ENCODE measurements at places on chromosomes 16 and 17.

DNA sequence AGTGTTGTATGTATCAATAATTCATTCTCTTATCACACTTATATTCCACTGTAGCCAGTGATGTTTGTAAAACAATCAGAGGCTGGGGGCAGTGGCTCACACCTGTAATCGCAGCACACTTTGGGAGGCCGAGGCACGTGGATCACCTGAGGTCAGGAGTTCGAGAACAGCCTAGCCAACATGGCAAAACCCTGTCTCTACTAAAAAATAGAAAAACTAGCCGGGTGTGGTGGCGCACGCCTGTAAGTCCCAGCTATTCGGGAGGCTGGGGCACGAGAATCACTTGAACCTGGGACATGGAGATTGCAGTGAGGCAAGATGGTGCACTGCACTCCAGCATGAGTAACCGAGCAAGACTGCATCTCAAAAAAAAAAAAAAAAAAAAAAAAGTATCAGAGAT is 217.0 kb downstream of the CPPED1 start:
- DNase-seq: no peak

GRCh38 chr16:70692130-70692872 is 6.4 kb upstream of the MTSS2 start:
- no peak for DNase-seq

DNA sequence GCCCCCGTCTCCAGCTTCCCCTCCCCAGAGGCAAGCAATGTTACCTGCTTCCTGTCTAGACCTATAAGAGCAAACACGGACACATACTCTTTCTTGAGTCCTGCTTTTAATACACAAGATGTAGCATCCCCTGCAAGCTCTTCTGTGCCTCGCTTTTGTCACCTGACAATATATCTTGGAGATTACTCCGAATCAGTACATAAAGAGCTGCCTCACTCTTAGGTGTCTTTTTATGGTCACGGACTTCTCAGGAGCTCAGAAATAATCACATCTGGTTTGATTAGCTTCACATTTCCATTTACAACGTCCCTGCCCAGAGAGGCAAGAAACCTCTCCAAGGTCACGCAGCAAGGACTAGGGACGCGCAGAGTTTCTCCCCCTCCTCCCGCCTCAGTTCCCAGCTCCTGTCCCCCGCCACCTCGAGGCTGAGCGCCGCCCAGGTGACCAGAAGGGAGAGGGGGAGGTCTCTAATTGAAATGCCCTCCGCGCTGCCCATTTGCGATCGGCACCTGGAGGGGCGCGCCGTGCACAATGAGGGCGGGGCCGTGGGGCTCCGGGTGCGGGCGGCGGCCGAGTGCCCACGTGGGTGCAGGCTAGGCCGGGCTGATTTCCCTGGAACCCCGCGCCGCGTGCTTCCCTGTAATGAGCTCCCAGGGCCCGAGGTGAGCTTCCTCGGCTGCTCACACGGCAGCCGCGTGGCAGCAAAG is 13.8 kb upstream of the SEZ6 start:
- DNase-seq: no peak

GRCh38 chr16:87581857-87582215 is 20.5 kb upstream of the JPH3 start:
- peak; percentile 79 for DNase-seq

GRCh38 chr17:8935191-8935590 is 30.3 kb downstream of the PIK3R5 start:
- DNase-seq: no peak

DNA sequence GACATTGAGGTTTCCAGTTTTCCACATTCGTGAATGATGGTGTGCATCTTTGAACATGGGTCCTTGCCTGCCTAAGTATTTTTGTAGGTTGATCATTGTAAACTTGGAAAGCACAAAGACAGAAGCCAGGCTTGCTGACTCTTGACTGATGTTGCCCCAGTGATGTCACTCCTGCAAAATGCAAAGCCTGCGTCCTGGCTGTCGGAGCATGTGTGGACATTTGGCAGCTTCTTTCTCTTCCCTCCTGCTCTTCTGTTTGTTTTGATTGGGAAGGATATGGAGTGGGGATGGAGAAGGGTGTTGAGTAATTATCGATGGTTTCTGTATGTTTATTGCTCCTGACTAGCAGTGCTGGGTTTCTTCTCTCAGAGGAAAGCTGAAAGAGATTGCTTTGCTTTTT is 3.2 kb downstream of the NDE1 start:
- DNase-seq: no peak

DNA sequence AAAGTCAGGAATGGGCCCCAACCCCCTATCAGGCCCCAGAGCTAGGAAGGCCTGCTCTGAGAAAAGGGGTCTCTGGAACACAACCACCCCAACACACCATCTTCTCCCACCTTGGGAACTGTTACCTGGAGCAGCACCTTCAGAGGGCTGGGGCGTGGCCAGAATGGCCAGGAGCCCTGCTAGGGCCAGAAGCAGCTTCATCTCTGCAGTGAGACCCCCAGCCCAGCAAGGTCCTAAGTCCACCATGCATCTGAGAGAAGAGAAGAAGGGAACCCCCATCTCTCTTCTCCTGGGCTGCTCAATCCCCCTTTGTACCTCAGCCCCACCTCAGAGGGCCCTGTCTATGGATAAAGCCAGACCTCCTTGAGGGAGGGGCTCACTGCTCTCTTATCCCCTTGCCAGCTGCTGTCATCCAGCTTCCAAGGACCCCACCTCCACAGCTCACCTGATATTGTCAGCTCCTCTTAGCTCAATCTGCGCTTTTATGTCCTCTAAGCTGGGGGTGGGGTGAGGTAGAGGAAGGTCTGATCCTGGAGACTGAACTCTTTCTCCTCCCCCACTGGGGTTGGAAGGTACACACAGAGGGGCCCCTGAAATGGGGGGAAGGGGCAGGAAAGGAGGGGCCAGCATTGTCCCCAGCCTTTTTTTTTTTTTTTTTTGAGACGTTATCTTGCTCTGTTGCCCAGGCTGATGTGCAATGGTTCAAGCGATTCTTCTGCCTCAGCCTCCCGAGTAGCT is at the start of gene MPO:
MPO (minus strand) TSS at position 456 of the 738 bp plus-strand sequence; CDS start at position 279, 177 bp downstream.
- no peak for DNase-seq

DNA sequence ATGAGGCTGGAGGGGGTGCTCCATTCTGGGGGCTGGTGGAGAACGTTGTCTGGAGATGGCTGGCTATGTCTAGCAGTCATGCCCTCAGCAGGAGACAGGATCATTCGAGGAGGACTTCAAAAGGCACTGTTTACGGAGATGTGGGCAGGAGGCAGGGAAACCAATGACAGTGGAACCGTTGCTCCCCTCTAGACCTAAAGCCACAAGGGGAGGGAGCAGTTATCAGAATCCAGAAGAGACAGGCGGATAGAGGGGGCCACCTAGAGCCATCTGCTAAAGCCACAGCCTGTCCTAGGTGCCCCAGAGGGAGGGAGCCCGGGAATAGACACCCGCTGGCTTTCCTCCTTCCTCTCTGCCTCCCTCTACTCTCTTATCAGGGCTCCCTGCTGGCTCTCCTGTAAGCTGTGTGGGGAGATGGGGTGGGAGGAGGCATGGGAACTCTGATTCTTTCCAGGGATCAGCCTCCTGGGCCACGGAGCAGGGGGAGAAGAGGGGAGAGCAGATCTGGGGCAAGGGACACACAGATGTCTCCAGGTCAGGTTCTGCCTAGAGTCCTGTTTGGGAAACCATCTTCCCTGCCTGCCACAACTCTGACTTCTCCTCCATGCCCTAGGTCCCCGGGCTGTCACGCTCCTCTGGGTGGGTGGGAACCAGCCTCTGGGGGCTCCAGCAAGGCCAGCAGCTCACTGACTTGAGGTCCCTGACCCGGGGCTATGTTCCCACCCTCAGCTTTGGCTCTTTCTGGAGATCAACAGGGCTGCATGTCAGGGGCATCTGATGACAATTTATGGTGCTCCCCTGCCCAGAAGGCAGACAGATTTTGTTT is 42.3 kb downstream of the IRX3 start:
- no peak for DNase-seq

DNA sequence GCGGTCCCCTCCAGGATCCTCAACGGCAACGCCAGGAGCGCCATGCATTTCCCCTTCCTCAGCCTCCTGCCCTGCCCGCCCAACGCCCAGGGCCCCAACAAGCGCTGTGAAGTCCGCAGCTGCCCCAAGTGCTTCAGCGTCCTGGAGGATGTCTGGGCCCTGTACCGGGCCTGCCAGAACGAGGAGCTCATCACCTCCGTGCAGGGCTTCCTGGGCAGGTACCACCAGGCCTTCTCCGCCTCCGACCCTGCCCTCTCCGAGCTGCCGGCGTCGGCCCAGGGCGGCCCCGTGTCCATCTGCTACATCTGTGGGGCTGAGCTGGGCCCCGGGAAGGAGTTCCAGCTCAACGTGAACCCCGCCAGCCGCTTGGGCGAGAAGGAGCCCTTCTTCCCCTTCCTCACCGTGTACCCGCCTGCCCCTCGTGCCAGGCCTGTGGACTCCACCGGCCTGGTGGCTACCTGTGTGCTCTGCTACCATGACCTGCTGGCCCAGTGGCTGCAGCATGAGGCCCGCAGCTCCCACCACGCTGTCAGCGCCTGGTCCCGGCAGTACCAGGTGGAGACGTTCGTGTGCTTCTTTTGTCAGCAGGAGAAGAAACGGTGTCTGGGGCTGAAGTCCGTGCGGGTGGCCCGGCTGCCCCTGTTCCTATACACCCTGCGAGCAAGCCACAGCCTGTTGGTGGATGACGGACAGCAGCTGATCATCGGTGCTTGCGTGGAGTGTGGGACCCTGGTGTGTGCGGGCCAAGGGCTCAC is 58.9 kb upstream of the CIBAR2 start:
- no peak for DNase-seq

- DNase-seq: no peak
These were observed 673.6 kb downstream of the HS3ST4 start for GRCh38 chr16:26365161-26365940.

DNA sequence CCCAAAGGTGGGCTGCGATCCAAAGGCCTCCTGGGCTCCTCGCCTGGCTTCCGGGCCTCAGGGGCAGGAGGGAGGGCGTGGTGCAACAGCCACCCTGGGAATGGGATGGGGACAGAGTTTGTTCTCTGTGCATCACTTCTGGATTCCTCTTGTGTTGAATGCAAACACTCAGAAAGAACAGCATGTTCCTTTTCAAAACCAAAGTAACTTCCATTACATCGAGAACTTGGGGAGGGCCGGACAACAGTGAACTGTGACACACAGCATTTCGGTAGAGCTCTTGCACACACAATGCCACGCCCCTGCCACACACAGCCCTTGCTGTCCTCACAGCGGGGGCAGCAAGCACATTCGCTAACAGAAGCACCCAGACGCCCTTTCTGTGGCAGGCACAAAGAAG is 36.1 kb upstream of the FASN start:
- no peak for DNase-seq

DNA sequence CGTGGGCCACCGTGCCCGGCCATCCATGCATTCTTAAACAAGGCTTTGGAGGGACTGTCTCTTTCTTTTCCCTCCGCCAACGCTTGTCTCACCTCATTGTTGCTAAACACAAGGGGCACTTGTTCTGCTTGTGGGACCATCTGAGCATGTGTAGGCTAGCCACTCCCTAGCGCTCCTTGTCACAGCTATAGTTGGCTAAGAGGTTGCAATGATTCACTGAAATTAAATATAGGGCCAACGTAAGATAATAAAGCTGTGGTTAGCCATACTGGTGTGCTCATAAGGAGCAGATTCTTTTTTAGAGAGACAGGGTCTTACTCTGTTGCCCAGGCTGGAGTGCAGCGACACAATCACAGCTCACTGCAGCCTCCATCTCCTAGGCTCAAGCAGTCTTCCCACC is 41.2 kb downstream of the KIAA0513 start:
- DNase-seq: no peak

- DNase-seq: no peak
These were observed 101.9 kb downstream of the PCTP start for GRCh38 chr17:55852734-55853133.

GRCh38 chr16:59909262-59909661 is 1175.1 kb upstream of the GOT2 start:
- DNase-seq: no peak

DNA sequence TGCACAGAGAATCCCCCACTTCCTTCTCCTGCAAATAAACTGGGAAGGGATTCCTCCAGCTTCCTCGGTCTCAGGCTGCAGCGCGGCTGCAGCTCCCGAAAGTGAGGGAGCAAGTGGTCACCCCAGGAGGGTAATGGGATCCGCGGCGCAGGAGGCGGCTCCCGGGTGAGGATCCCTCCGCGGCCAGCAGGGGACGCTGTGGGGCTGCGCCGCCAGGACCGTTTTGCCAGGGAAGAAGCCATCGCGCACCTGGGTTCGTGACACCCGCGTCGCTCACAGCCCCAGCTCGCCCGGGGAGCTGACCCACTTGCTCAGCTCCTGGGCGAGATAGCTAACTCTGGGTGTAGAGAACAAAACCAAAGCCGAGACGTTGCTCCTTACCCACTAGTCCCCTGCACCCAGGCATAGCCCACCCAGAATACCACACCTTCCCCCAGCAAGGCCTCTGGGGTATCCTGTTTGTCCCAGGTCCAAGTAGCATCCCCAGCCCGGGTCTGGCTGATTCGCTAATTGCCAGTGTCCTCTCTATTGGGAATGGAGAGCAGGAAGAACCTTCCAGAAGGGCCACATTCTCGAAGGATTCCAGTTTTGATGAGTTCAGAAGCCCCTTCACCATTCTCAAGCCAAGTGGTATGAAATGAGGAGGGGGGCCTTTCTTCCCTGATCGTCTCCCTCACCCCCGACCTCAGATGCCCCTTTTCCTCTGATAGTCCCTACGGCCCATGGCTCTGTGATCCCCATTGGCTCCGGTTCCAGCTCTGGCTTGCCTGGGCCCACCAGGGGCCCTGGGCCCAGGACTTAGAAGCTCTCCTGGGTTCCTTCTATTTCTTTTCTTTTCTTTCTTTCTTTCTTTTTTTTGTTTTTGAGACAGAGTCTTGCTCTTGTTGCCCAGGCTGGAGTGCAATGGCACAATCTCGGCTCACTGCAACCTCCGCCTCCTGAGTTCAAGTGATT is 14.1 kb downstream of the CYGB start:
- no peak for DNase-seq

GRCh38 chr16:50509521-50510341 is 38.5 kb upstream of the NKD1 start:
- no peak for DNase-seq

DNA sequence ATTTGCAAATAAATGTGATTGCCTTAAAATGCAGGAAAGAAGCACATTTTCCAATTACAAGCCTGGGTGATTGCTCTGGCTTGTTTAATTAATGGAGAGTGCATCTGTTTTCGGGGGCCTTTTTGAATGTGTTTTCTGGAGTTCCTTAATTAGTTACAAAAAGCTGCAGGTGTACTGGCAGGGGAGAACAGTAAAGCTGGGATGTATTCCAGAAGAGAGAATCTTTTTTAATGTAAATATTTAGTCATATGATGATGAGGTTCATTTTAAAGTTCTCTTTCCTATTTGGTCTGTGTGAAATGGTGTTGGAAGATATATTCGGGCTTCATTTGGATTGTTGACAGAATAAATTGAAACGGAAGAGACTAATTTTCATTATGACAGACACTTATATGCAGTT is 70.9 kb upstream of the N4BP1 start:
- DNase-seq: no peak
